CD8-positive, alpha-beta memory T cell (primary cell): ENCODE measurements at places on chromosomes 3 and 15. TPM values are rescaled to one million over a fixed set of nuclear protein-coding genes. Genes with fewer than 3 reads are reported as not detected.

The KLHDC8B gene
- 3.5 TPM for total RNA-seq

The WDR93 gene
- not detected for total RNA-seq

The GOLGA6L7 gene
- not detected for total RNA-seq

The TEX55 gene
- not detected for total RNA-seq

- no peak for DNase-seq
Measured at GRCh38 chr15:99123713-99124451, 19.0 kb downstream of the SYNM start.

The PLA2G4D gene
- total RNA-seq: not detected

GRCh38 chr3:30343861-30344260 lies 262.5 kb upstream of the TGFBR2 start:
- no peak for DNase-seq

- DNase-seq: no peak
Measured at GRCh38 chr3:106386050-106386449, 517.2 kb upstream of the CBLB start.

The MME gene
- total RNA-seq: 0.04 TPM

GRCh38 chr15:79406210-79406609 lies 25.9 kb upstream of the MINAR1 start:
- DNase-seq: no peak

DNA sequence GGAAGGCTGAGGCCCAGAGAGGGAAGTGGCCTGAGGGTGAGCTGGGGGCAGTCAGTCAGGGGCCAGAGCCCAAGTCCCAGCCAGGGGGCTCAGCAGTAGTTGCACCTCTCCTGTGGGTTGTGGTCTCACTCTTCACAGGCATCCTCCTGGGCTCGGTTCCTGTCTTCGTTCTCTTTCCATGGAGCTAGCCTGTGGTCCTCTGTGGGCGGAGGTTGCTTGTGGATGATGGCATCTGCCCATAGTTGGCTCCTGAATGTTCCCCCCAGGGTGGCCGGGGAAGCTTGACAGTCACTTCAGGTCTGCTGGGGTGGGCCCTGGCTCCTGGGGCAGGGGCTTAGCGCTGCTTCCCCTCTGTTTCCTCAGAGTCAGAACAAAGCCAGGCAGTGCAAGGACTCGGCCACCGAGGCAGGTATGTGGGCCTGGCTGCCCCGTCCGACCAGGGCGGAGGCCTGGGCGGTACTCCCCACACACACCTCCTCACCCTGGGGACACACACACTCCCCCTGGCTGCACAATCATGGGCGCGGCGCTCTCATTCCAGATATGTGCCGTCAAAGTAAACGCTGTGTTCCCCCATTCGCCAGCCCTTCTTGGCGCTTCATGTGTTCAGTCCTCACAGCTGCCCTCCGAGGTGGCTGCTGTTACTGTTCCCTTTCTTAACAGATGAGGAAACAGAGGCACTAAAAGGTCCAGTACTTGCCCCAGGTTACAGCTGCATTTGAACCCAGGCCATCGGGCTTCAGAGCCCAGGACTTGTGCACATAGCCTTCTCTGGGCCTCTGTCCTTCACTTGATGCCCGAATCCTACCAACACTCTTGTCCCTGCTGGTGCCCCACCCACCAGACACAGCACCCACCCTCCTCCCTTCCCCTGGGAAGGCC lies 34.5 kb downstream of the PSTPIP1 start:
- DNase-seq: peak; percentile 0

The AADACL2 gene
- total RNA-seq: not detected

The CTXN2 gene
- not detected for total RNA-seq

DNA sequence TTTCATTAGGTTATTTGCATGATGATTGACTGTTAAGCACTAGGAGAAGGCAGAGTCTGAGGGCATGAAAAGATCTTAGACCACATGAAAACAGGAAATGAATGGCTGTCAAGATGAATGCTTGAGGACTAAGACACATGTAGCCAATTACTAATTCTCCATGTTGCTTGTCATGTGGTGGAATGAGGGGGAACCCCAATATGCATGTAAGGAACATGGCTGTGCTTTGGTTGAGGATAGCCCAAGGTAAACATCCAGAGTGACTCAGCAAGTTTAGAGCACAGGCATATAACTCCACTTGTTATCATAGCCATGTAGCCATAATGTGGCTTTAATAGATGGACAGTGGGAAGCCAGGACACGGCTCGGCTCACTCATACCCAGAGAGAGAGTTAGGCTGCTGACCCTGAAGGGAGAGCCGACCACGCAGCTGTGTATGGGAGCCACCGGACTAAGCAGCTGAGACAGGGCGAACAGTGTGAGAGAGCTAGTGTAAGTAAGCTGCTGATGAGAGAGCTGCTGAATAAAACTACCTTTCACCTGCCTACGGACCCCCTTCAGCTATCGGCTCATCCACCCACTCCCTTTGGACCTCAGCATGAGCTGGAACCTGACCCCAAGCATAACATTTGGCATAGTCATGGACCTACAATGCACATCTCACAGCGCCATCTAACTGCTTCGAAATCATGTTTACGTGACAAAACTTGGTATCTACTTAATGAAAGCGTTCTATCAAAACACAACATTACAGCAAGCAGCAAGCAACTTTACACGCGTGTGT lies 37.6 kb downstream of the ANO10 start:
- no peak for DNase-seq

The ROPN1 gene
- total RNA-seq: not detected

The AHSG gene
- total RNA-seq: not detected

The SLC9A9 gene
- total RNA-seq: 2.2 TPM

DNA sequence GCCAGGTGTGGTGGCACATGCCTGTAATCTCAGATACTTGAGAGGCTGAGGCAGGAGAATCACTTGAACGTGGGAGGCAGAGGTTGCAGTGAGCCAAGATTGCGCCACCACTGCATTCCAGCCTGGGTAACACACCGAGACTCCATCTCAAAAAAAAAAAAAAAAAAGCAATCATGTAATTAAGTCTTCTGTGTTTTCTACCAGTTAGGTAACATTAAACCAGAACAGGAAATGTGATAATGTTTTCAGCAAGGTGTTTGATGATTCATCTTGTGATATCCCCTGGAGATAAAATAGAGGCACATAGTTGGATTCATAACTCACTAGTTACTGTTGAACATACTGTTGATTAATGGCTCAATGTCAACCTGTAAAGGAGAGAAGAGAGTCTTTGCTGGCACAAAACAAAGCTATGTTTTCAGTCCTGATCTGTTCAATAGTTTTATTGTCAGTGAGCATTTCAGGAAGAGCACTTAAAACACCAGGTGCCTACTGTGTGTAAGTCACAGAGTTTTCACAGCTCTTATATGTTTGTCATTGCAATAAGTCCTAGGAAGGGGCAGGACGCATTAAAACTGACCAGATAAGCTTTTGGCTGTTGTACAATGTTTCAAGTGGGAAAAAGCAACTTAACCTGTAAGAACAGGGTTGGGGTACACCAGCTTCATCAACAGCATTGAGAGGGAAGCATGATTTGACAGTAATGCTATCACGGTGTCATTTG lies 19.5 kb downstream of the DNAJB11 start:
- no peak for DNase-seq

DNA sequence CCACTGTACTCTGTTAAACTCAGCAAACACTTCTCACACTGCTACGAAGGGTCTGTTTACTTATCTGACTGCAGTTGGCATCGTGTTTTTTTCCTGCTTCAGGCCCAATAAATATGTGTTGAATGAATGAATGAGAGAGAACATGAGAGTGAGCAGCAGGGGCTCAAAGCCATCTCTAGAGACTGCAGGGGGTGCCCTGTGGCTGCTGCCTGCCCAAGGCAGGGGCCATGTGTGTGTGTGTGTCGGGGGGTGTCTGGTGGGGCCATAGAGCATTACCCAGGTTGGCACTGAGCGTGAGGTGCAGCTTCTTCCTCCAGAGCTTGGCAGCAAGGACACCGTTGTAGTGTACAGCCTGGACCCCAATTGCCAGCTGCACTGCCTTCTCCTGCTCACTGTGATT lies 14.8 kb downstream of the EPB42 start:
- DNase-seq: no peak

GRCh38 chr3:150640256-150640655 lies 37.1 kb downstream of the SELENOT start:
- DNase-seq: no peak

GRCh38 chr15:41804361-41804760 lies 23.5 kb upstream of the JMJD7 start:
- no peak for DNase-seq

The THSD4 gene
- not detected for total RNA-seq

- DNase-seq: no peak
Measured at GRCh38 chr3:114320246-114320645, 26.4 kb downstream of the TIGIT start.

The ARNT2 gene
- total RNA-seq: 0.11 TPM

GRCh38 chr15:89395996-89396395 lies 61.4 kb upstream of the POLG start:
- DNase-seq: no peak

- no peak for DNase-seq
Measured at GRCh38 chr3:29639578-29640290, 358.9 kb downstream of the RBMS3 start.

GRCh38 chr15:38602910-38603670 lies 38.5 kb upstream of the RASGRP1 start:
- no peak for DNase-seq

The SLC28A1 gene
- not detected for total RNA-seq

The GPR27 gene
- 2.3 TPM for total RNA-seq

The ACKR4 gene
- not detected for total RNA-seq

DNA sequence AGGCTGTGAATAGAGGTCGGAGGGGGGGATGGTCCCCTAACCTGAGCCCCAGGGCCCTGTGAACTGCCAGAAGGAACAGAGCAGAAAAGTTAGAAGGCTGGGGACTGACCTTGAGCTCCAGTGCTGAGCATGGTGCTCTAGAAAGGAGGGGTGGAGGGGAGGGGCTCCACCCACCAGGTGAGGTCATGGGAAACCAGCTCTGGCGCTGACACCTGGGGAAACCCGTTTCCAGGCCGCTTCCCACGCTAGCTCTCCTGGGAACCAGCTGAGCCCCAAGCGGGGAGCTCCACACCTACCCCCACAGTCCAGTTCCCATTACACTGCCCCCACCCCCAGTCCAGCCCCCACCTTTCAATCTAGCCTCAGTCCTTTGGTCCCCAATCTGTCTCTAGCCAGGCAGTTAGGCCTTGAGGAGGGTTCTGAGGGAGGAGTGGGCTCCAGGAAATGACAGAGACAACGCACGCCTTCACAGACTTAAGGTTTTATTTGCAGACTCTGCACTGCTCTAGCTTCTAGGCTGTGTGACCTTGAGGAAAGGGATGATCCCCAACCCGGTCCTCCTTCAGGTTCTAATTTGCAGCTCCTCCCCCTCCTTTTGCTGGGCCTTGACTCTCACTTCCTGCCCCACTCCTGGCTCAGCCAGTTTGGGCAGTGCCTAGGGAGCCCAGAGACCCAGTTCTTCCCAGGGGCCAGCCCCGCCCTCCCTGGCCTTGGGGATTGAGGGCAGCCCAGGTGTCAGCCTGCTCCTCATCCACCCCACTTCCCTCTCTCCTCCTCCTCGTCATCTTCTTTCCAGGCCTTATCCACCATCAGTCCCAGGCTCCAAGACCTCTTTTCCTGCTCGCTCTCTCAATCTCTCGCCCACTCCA lies 2.1 kb downstream of the RHOV start:
- DNase-seq: no peak

- DNase-seq: no peak
Measured at GRCh38 chr3:33918126-33918756, 119.8 kb downstream of the PDCD6IP start.

The SNTN gene
- total RNA-seq: not detected

GRCh38 chr15:41494190-41494921 lies 682 bp downstream of the ITPKA start:
- DNase-seq: no peak

The STRIT1 gene
- total RNA-seq: not detected
